ENCODE measurements at places on chromosomes 3 and 15. TPM values are rescaled to one million over a fixed set of nuclear protein-coding genes. Genes with fewer than 3 reads are reported as not detected.

The C3orf49 gene
- total RNA-seq: not detected

The GPR149 gene
- not detected for total RNA-seq

The C3orf22 gene
- total RNA-seq: not detected

The DNAH12 gene
- total RNA-seq: 0.14 TPM

The PRSS50 gene
- total RNA-seq: not detected

The CACNA2D2 gene
- not detected for total RNA-seq

The UQCRC1 gene
- 448 TPM for total RNA-seq

The GHSR gene
- not detected for total RNA-seq

Data from placental pericyte (primary cell).